Left renal cortex interstitium (tissue), 4 donors: ENCODE measurements at places on chromosomes 3 and 15. TPM values are rescaled to one million over a fixed set of nuclear protein-coding genes. Genes with fewer than 3 reads are reported as not detected.

DNA sequence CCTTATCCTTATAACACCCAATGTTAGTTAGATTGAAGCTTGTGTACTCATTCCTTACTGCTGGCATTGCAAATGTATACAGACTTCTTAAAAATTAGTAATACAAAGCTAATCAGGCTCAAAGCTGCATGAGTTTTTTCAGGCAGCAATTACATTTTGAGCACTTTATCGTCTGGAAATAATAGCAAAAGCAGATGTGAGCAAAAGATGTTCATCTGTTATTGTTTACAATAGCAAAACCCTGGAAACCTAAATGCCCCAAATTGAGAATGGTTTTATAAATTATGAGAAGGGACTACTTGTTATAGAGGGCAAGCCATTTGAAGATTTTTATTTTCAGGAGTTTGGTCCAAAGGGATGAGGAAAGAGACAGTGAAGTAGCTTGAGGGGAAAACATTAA lies 126.4 kb downstream of the GADL1 start:
- DNase-seq = no peak

DNA sequence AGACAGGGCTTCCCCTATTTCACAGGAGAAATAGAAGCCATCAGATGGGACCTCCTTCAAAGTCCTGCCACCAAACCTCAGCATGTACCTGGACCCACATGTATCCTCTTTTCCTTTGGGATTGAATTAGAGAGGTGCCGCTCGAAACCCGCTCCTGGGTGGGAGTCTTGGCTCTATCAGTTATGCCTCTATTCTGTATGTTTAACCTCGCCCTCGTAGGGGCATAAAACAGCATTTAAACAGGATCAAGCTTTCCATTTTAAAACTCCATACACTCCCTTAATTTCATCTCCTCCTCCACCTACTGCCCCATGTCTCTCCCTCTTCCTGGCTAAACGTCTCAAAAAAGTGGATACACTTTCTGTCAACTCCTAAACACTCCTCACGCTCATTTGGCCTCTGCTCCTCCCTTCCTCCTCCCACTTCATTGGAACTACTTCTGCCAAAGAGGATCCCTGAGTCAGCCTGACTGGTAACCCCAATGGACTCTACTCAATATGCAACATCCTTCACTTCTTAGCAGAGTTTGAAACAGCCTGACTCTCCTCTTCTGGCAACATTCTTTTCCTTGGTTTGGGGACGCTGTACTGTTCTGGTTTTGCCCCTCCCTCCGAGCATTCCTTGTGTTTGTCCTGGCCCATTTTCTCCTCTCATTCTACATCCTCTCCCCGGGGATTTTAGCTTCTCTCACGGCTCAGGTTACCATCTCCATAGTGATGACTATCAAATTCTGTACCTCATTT lies 23.0 kb upstream of the MUC20 start:
- DNase-seq = no peak

Gene ROPN1B
- polyA plus RNA-seq = not detected

Gene CCR9
- 0.08 TPM for polyA plus RNA-seq

Gene PPM1M
- polyA plus RNA-seq = 22.3 TPM

DNA sequence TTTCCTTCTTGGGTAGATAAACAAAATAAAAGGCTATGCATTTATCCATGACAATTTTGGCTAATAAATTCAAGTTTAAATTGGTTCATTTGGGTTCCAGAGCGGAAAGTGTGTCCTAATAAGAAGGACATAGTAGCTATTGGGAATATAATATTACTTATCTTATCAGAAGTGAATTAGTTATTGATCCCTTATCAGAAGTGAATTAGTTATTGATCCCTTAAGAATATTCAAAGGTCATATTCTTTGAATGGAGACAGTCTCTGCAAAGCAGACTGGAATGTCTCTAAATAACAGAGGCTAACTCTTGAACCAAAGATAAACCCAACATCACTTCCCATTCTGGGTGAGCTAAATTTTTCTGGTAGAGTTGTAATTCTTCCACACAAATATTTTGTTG lies 290.7 kb upstream of the BCHE start:
- no peak for DNase-seq

Gene SCN11A
- 2.2 TPM for polyA plus RNA-seq

DNA sequence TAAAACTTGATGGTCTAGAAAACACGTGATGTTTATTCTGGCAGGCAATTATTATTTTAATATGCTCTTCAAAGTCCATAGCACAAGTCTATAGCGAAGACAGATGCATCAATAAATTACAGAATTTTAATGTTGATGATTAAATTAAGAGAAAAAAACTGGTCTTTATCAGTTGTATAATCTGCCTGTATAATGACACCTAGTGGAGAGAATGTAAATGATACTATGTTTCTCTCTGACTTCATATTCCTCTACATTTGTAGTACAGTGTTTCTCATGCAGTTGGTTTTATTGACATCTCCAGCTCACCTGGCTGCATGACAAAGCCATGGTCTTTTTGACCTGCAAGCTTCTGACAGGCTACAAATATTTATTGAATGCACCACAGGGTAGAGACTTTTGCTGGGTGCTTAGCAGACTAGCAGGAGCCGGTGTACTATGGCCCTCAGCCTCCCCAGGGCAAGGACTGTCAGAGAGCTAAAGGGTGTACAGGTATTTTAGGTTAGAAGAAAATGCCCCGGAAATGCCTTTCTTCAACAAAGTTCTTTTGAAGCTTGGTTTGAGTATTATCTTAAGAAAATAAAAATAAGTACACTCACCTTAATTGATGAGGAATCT lies 289.9 kb downstream of the GAP43 start:
- DNase-seq = no peak

GRCh38 chr3:66719796-66720356 lies 219.1 kb upstream of the LRIG1 start:
- no peak for DNase-seq

DNA sequence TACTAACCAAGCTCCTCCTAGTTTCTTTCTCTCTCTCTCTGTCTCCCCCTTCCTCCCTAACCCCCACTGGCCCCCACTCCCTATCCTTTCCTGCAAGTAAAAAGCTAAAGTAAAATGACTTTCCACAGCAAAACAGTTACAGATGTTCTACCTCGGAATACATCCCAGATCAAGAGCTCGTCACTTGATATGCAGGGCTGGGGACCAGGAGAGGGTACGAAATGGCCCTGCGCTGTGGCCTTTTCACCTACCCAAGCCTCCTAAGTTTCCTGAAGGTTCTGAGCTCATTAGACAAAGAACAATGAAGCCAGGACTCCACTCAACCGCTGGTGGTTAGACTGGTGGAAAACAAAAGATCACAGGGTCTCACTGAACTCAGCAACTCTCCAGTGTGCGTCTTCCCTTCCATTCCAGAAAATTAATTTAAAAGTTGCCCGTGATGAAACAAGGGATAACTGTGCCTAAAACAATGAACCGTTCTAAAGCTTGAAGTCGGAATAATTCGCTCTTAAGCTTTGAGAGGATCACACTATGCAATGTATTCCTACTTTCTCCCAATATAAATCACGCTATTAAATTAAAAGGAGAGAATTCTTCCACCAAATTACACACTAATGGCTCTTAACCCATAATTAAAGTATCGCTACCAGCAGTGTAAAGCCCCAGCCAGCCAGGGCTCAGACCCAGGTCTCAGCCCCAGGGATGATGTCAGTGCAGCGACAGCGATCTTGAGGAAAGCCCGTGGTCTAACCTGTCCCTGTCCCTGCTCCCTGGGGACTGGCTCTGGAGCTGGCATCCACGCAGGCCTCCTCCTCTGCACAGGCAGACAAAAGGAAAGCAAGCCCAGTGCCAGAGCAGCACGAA lies 5.0 kb downstream of the VGLL4 start:
- no peak for DNase-seq
